ENCODE measurements at places on chromosomes 5 and 9.

- no peak for DNase-seq
Measured at GRCh38 chr9:134203224-134203623, 38.9 kb upstream of the RNU6ATAC start.

DNA sequence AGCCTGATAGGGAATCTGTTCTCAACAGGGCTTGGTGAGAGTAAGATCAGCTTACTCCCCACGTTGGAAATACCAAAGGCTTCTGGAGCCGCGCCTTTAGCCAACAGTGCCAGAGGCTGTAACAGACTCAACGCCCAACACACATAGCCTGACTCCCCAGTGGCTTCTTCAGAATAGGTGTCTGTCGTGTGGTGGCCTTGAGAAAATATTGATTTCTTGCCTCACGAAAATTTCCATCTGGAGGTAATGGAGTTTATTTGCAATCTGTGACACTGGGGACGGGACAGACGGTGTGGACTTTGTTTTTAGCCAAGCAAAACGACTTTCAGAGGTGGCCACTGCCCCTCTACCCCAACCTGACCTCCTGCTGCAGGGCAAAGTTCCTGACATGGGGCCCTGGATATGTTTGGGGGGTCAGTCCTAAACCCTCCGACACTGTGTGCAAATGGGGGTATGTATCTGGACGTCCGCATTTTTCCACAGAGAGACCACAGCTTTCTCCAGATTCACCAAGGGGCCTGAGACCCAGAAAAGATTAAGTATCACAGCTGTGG is 189.3 kb downstream of the CDK5RAP2 start:
- DNase-seq, result no peak

GRCh38 chr5:91135475-91136248 is 247.5 kb downstream of the ARRDC3 start:
- no peak for DNase-seq

- DNase-seq, result no peak
Measured at GRCh38 chr9:131346559-131346958, 47.3 kb upstream of the PRRC2B start.
